Stimulated activated CD4-positive, alpha-beta T cell treated with anti-CD3 and anti-CD28 coated beads, Interleukin-12 subunit alpha, Interleukin-12 subunit beta, amount 100 ng/mL, for 24 hours (primary cell): ENCODE measurements at places on chromosomes 16 and 17.

GRCh38 chr16:85363881-85364280, 249.2 kb upstream of the GSE1 start:
- no peak for DNase-seq

GRCh38 chr17:39929646-39930407, 2.3 kb downstream of the LRRC3C start:
- no peak for DNase-seq

DNA sequence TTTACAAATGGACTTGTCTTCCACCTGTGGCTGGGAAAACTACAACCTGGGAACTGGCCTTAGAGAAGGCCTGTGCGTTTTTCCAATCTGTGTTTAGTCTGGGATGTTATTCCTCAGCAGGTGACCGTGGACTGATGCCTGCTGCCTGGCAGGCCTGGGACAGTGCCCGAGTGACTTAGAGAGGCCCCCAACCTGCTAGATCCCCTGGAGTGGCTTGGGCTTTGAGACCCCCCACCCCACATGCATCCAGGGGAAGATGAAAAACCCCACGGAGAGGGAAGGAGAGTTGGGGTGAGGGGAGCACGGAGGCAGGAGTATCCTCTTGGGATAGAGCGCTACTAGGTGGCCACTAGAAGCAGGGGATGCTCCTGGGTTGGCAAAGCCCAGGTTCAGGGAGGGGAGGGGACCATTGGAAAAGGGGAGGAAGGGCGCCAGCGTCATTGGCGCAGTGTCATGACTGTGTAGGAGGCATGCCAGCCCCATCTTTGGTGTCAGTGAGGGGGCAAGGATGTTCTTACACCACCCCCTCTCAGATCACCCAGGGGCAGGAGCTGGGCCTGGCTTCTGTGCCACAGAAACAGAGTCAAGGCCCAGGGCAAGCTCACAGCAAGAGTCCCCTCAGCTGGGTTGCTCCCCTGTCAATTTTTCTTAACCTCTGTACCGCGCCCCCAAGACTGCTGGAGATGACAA, 54.1 kb downstream of the MEAK7 start:
- DNase-seq, result no peak

DNA sequence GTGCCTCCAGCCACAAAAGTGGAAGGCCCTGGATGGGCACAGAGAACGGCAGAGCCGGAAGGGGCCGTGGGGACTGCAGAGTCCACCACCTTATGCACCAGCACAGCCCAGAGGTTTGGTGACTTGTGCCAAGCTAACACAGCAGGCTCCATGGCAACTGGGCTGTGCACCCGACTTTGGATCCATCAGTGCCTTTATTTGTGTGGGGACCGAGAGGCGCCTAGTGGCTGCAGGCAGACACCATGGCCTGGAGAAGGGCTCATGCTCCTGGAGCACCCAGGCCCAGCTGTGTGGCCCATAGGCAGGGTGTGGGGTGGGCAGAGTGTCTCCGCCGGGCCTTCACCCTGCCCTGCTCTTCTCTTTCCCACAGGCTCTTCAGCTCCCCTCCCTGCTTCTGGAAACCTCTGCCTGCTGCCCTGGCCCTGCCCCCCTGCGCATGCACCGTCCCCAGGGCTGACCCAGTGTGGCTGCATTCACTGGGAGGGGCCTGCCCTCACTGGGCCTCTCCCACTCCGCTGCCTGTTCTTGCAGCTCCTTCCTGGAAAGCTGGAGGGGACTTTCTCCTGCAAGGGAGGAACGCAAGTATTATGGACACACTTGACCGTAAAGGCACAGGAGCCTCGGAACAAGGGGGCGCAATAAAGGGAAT, 10.1 kb downstream of the C16orf90 start:
- no peak for DNase-seq

- DNase-seq, result no peak
These were observed 686.2 kb downstream of the KCNJ2 start for GRCh38 chr17:70855401-70856054.

GRCh38 chr17:15145621-15146020, 119.5 kb downstream of the PMP22 start:
- DNase-seq, result no peak

DNA sequence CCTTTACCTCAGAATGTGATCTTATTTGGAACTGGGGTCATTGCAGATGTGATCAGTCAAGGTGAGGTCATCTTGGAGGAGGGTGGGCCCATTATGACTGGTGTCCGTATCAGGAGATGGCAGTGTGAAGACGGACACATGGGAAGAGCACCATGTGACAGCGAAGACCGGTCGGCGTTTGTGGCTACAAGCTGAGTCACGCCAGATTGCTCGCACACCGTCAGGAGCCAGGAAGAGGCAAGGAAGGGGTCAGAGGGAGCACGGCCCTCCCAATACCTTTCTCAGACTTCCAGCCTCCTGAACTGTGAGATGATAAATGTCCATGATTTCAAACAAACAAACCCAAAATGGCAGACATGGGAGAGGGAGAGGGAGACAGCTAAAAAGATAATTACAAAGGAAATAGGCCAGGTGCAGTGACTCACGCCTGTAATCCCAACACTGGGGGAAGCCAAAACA, 13.2 kb downstream of the STARD3 start:
- no peak for DNase-seq

DNA sequence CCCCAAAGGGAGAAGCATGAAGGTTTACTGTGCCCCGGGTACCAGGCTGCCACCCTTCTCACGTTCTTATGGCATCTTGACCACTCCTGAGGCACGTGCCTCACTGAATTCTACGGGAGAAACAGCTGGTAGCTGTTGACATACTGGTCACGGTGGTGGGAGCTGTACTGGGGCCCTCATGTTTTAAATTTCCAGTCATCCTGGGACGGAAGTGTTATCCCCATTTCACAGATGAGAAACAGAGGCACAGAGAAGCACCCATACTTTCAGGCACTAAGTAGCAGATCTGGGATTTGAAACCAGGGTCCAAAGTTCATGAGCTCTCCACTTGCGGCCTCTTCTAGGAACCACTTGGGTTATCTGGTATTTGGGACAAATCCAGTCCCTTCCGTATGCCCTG, 26.3 kb upstream of the DOC2B start:
- no peak for DNase-seq

GRCh38 chr16:3149630-3150345, 15.0 kb downstream of the ZNF213 start:
- no peak for DNase-seq

GRCh38 chr17:5429191-5429887, 9.4 kb downstream of the RPAIN start:
- no peak for DNase-seq

DNA sequence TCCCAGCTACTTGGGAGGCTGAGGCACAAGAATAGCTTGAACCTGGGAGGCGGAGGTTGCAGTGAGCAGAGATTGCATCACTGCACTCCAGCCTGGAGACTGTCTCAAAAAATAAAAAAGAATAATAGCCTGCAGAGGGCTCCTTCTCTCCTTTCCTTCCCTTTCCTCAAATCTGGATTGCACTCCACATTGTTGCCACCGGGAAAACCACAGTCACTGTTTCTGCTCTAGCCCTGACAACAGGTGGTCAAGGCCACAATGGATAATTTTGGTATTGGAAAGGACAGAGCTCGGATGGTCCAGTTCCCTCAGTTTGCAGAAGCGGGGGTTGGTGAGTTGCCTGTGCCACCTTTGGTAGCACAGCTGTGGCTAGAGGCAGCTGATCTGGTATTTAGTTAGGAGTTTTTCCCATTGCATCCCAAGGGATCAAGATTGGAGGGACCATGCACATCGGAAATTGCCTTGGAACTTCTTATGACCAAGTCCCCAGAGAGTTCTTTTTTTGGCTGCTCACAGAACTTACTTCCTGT, 44.7 kb upstream of the PRSS54 start:
- DNase-seq, result no peak

DNA sequence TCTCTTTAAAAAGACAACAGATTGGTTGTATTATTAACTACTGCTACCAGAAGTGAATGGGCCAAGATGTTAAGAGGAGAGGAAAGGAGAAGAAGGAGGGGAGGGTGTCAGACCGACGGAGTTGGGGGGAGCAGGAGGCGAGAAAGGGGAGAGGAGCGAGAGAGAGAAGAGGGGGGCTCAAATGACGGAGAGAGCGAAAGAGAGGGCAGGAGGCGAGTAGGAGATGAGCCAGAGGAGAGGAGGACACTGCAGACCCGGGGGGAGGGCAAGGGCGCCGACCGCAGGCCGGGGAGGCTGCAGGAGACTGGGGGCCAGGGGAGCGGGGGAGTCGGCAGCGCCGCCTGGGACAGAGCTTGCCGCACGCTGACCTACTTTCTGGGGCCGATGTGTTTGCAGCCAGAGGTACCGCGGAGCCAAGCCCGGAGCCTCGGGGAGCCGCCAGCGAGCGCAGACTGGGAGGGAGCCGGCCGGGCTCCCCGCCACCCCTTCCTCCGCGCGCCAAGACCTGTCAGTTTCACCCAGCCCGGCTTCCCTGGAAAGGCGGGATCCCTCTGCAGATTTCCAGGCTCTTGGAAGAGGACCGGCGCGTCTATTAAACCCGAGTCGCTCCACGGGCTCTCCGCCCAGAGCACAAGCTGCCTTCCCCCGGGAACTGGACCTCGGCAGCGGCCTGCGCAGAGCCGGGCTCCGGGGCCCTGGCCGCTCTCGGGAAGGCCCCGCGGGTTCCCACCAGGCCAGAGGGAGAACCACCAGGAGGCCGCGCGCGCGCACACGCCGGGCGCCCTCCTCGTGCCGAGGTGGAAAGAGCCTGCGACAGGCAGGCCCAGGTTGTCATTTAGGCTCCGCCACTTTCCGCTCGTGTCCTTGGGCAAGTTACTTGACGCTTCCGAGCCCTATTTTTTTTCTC, 74.6 kb downstream of the CMC2 start:
- no peak for DNase-seq

DNA sequence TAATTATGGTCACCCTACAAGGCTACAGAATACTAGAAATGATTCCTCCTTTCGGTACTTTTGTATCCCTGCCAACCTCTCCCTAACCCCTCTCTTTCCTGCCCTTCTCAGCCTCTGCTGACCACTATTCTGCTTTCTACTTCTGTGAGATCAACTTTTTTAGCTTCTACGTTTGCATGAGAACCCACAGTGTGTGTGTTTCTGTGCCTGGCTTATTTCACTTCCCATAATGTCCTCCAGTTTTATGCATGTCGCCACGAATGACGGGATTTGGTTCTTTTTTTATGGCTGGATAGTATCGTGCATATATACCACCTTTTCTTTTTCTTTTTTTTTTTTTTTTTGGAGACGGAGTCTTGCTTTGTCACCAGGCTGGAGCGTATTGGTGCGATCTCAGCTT, 92.1 kb downstream of the RAP1GAP2 start:
- DNase-seq, result no peak

DNA sequence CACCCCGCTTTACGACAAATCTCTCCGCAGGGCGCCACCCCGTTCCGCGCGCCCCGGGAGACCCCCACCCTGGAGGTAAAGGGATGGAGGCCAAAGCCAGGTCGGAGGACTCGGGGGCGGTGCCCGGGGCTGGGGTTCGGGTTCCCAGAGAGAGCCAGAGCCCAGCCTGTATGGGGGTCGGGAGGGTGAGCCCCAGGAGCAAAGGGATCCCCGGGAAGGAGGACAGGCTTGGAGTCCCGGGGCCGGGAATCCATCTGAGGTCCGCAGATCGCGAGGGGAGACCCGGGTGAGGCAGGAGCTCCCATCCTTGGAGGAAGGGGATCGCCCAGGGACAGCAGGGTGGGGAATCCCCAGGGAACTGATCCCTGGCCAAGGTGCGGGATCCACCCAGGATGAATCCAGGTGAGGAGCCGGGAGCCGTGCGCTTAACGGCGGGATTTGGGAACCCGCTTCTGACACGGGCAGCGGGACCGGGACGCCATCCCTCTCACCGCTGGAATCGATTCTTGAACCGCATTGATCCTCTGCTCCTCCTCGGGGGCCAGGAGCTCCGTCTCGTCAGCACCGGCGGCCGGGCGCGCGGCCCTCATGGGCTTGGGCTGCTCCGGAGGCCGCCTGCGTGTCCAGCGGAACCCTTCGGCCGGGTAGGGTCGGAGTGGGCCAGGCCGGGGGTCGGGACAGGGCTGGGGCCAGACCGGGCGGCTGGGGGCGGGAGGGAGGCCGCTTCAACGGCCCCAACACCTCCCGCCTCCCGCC, at the start of gene MMD:
Gene MMD, minus strand, starts transcription at position 657 of the 756 bp plus-strand sequence. Its CDS starts 140 bp downstream, at position 517.
- peak; percentile 5 for DNase-seq

DNA sequence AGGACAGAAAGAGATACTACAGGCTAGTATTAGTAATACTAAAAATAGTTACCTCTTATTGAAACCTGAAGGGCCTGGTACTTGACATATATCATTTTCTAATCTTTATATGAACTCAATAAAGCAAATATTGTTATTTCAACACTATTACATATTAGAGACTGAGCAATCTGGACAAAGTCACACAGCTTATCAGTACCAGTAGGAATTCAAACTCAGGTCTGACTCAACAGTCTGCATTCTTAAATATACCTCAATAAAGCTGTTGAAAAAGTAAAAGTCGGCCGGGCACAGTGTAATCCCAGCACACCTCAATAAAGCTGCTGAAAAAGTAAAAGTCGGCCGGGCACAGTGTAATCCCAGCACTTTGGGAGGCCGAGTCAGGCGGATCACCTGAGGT, 67.4 kb downstream of the KANSL1 start:
- DNase-seq, result no peak

DNA sequence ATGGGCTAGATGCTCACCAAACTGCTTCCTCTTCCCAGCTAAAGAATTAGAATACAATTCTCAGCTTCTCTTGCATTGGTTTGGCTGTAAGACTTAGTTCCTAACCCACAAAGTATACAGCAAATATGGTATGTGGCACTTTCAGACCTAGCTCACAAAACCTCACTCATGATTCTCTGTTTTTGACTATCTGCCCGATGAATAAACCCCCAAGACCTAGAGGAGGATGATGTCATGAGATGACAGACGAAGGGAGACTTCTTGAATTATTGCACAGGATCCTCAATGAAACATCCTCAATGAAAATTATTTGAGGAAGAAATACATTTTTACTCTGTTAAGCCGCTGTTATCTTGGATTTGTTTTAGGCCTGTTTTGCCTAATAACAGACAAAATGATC, 14.3 kb downstream of the CNOT1 start:
- DNase-seq, result no peak

GRCh38 chr17:79818026-79818758, 21.0 kb downstream of the CBX4 start:
- no peak for DNase-seq

DNA sequence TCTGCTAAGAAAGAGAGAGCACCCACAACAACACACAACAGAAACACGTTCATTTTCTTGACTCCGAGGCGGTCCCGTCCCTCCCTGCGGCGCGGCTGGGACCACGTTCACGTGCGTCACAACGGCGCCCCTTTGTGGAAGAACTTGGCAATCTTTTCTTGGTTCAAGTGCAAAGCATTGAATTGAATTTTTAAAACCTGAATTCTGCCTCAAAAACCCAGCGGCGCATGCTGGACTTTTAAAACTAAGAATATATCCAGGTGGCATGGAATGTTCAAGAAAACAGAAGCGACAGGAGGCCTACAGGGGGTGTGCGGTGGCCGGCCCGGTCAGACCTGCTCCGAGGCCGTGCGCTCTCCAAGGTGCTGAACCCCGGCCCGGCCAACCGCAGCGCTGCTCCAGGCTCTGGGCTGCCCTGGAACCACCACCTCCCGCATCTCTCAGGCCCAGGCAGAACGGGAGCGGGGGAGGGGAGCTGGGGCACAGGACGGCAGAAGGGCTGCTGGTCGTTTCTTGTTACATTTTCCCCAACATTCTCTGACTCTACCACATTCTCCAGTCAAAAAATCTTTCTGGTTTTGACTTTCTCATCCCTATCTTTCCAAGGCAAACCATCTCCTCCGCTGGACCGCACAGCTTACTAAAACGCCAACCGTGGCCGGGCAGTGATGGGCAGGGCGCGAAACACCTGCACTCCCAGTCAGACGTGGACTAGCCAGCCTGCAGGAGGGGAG, 3.4 kb upstream of the HEXD start:
- peak; percentile 68 for DNase-seq
